Activated naive CD4-positive, alpha-beta T cell treated with anti-CD3 and anti-CD28 coated beads for 36 hours (primary cell): ENCODE measurements at places on chromosomes 13 and 19. TPM values are rescaled to one million over a fixed set of nuclear protein-coding genes. Genes with fewer than 3 reads are reported as not detected.

GRCh38 chr13:23739596-23739995 is 149.6 kb downstream of the MIPEP start:
- H3K36me3 ChIP-seq, result no peaks in the 10 kb centered on the region
- H3K27ac ChIP-seq, result no peak overlapping the region
- no peak overlapping the region for H3K4me3 ChIP-seq
- no peak for DNase-seq
- no peaks in the 10 kb centered on the region for H3K27me3 ChIP-seq

NOVA2 gene
- total RNA-seq, result not detected

FFAR1 gene
- 0.10 TPM for total RNA-seq

FCAR gene
- not detected for total RNA-seq
